Stimulated activated naive CD8-positive, alpha-beta T cell treated with anti-CD3 and anti-CD28 coated beads, Interleukin-15, amount 100 ng/mL, for 72 hours (primary cell): ENCODE measurements at places on chromosomes 5 and 9.

DNA sequence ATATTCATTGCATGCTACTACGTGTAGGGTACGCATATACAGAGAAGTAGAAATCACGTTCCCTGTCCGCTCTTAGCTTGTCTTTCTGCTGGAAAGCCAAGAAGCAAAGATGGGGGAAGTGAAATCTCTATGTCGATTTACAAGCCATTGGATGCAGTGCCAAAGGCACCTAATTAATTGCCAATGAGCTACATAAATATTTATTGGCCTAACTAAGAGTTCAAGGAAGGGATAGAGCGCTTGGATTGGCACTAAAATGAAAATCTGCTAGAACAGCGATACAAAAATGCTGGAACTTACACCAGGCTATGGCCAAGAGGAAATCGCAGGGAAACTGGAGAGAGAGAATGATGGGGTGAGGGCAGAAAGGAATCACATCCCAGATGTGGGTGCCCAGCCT is 10.8 kb downstream of the SMIM23 start:
- DNase-seq = no peak

GRCh38 chr9:135994501-135995192 is 33.5 kb upstream of the UBAC1 start:
- no peak for DNase-seq

- DNase-seq = no peak
These were observed 1.1 kb downstream of the PRUNE2 start for GRCh38 chr9:76904661-76905457.

DNA sequence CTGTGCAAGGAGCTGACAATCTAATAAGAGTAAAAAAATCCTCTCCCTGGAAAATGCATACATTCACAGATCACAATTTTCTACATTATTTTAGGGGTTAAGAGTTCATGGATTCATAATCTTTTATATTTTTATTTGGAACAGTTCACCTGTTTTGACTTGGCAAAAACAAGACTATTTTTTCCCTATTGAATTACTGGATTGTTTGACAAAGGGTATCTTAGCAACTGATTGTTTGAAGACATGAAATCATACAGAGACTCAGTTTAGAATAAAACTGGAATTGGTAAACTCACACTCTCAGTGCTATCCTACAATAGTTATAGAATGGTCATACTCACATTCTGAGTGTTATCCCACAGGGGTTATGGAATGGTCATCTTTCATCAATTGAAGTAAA is 358.2 kb upstream of the PTGER4 start:
- DNase-seq = no peak

DNA sequence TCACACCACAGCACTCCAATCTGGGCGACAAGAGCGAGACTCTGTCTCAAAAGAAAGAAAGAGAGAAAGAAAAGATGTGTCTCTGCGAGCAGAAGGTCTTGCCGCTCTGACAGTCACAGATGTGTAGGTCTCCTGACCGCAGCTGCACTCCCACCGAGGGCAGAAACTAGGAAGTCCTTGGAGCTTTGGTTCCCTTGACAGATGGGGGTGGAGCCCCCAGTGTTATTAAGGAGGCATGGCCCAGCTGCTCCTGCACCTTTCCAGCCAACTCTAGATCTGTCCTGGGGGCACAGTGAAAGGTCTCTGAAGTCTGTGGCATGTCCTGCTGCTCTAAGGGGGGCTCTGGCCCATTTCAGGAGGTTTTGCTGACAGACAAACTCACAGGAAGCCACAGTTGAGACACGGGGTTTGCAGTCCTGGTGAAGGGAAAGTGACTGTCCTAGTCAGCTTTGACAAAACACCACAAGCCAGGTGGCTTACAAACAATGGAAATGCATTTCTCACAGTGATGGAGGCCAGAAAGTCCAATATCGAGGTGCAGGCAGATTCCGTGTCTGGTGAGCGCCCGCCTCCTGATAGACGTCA is 9.0 kb upstream of the DIPK1B start:
- no peak for DNase-seq

GRCh38 chr9:92745881-92746280 is 18.8 kb downstream of the BICD2 start:
- DNase-seq = no peak

- peak; percentile 23 for DNase-seq
These were observed 33.5 kb downstream of the TLX3 start for GRCh38 chr5:171342362-171343111.

DNA sequence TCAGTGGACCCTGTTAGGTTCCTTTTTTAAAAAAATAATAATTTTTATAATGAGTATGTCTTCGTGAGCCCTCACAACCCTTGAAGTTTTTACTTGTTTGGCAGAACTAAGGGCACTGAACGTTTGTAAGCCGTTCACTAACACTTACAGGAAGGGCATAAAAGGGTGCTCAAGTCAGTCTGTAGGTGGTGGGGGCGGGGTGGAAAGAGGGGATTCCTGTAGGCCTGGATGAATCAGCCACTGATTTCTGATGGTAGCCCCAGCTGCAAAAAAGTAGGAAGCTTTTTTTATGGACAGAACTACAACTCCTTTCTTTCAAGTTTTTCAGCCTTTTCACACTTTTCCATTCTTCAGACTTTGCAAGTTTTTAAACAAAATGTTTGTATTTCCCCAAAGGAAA is 35.8 kb downstream of the PIK3R1 start:
- DNase-seq = no peak
